AG10803 (cell line): ENCODE measurements at places on chromosomes 16 and 17.

DNA sequence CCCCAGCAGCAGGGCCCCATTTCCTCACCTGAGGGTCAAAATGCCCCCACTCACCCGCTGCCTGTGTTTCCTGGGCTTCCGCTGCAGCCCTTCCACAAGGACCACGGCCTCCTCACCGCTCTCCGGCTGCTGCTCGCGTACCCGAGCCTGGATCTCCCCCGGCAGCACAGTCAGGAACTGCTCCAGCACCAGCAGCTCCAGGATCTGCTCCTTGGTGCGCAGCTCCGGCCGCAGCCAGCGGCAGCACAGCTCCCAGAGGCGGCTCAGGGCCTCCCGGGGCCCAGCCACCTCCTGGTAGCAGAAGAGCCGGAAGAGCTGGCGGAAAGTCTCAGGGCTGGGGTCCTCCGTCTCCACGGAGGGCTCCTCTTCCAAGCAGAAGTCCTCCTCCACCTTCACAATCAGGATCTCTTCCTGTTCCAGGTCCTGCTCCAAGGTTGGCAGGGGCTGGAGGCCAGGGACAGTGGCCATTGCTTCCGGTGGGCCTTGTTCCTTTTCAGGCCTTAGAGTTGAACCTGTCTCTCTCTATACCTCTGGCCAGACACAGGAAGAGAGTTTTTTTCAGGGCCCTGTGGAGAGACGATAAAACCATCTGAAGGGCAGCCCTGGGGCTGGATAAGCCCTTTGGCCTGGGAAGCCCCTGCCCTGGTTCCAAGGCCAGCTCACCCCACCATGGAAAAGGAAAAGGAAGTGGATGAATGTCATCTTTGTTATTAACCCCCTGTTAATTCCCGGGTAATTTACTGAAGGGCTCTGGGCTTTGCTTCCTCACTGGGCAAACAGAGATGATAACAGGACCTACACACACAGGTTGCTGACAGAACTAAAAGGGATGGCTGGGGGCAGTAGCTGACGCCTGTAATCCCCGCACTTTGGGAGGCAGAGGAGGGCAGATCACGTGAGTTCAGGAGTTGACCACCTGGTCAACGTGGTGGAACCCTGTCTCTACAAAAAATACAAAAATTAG is 1.2 kb downstream of the ZNF500 start:
- no peak for DNase-seq

GRCh38 chr17:41483991-41484826 is 3.3 kb upstream of the KRT35 start:
- no peak for DNase-seq

DNA sequence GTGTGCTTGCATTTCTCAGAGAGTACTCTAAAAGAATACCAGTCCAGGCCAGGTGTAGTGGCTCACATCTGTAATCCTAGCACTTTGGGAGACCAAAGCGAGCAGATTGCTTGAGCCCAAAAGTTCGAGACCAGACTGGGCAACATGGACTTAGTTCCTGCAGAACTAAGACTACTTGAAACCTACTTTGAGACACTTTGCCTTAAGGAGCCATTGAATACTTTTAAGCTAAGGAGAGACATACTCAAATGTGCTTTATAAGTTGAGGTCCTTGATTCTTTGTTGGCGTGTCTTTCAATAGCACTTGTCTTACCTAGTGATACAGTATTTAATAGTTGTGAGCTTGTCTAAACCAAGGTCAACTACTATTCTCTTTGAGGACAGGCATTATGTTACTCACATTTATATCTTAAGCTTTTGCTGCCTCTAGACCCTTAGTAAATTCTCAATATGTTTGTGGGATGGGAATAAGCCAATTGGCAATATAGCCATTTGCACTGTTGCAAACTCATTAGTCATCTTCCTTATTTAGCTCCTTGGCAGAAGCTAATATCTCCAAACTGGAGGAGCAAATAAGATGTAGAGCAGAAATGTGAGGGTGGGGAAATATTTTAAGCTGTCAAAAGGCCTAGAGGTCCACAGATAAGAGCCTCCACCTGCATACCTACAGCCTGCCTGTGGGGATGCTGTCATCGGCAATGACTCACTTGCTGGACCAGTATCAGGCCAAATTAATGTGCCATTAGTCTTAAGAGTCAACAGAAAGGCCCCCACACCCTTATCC is 16.3 kb downstream of the SCPEP1 start:
- peak; percentile 79 for DNase-seq

DNA sequence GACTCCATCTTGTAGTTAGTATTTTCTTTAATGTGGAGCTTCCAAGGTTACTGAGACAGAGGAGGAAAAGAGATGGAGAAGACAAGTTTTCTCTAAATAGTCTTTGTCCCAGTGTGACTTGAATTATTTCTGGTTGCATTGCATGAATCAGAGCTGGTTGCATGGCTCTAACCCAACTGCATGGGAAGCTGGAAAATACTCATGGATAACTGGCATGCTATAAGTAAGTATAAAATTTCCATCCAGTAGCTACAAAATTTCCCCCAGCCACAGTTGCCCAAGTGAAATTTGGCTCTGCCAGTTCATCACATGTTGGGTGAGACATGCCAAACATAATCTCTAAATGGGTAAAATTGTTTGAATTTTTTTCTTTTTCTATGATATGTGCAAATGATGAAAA is 1161.5 kb downstream of the CDH11 start:
- no peak for DNase-seq

- DNase-seq, result peak; percentile 81
These were observed 90.1 kb upstream of the GSE1 start for GRCh38 chr16:85522842-85523601.

DNA sequence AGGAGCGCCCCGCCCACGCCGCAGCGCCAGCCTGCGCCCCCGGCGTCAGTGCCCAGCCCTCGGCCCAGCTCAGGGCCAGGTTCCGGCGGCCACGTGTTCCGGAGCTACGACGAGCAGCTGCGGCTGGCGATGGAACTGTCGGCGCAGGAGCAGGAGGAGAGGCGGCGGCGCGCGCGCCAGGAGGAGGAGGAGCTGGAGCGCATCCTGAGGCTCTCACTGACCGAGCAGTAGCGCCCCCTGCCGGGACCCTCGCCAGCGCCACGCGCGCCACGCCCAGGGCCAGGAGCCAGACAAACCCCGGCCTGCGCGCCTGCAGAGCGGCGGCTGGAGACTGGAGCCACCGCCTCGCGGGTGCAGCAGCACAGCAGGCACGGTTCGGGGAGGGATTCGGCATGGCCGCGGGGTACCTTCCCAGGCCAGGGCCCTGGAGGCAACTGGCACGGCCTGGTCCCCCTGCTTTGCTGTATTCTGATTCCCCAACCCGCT is 9.3 kb downstream of the CORO6 start:
- DNase-seq, result peak; percentile 83

DNA sequence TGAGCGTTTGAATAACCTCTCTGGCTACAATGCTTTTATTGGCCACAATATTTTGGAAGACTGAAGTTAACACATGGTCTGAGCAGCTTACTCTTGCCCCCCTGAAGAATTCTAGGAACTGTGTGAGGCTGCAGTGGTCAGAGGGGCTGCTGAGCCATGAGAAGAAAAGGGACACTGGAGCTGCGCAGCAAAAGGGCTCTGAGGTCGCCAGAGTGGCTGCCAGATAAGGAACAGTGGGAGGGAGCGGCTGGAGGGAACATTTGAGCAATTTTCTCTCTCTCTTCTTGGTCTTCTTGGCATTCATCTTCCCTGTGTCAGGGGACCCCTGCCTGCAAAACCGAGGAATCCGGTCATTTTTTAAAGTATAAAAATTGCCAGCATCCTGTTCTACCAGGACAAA is 66.1 kb downstream of the CPPED1 start:
- no peak for DNase-seq

DNA sequence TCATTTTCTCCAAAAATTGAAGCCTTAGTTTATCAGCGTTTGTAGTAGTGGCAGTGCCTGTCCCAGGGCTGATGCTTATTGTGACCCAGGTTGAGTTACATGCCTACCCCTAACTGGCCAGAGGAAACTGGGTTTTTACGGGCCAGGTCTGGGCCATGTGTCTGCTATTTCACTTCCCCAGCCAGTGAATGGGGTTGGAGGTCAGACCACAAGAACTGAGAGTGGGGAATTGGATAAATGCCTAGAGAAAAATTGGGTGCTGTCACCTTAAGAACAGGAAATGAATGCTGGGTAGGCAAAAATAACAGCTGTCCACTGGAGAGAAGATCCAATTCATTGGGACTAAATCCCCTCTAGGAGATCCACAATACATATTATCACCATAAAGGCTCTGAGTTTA is 5.2 kb downstream of the ADPRM start:
- peak; percentile 22 for DNase-seq

- no peak for DNase-seq
These were observed 75.3 kb upstream of the COX10 start for GRCh38 chr17:13994050-13994449.
